Bronchus fibroblast of lung (primary cell): ENCODE measurements at places on chromosomes 3 and 15. TPM values are rescaled to one million over a fixed set of nuclear protein-coding genes. Genes with fewer than 3 reads are reported as not detected.

The FMN1 gene
- 4.6 and 6.7 TPM in 2 replicates for total RNA-seq

The PAQR5 gene
- 1.2 and 1.5 TPM in 2 replicates for total RNA-seq

The CHRFAM7A gene
- total RNA-seq: 0.15 TPM in 1 of 2 replicates, not detected in the other

The COL6A5 gene
- not detected in 2 replicates for total RNA-seq

The EAF2 gene
- total RNA-seq: 0.34 and 1.5 TPM in 2 replicates

The ABTB1 gene
- 7.6 and 9.1 TPM in 2 replicates for total RNA-seq

The SMCO1 gene
- 0.15 and 0.34 TPM in 2 replicates for total RNA-seq

The CRTC3 gene
- 9.2 and 10.7 TPM in 2 replicates for total RNA-seq

The SAMD7 gene
- total RNA-seq: not detected in 2 replicates

The PLS1 gene
- 1.6 and 2.2 TPM in 2 replicates for total RNA-seq

The NPAP1 gene
- not detected in 2 replicates for total RNA-seq

The ARGFX gene
- total RNA-seq: not detected in 2 replicates

The ANKRD34C gene
- not detected in 2 replicates for total RNA-seq

The FSTL1 gene
- 332 and 334 TPM in 2 replicates for total RNA-seq

The ISL2 gene
- total RNA-seq: 1.6 and 2.4 TPM in 2 replicates

The SEMA7A gene
- total RNA-seq: 24.7 and 26.2 TPM in 2 replicates

The IQCB1 gene
- 8.3 and 14.1 TPM in 2 replicates for total RNA-seq

The CCDC39 gene
- not detected in 2 replicates for total RNA-seq

The SLC24A1 gene
- 6.1 and 7.7 TPM in 2 replicates for total RNA-seq

The AGTR1 gene
- total RNA-seq: 2.7 and 2.8 TPM in 2 replicates

The SLC25A36 gene
- 20.5 and 34.3 TPM in 2 replicates for total RNA-seq

The CACNA2D2 gene
- 0.15 and 0.17 TPM in 2 replicates for total RNA-seq

The GOLGA6L10 gene
- total RNA-seq: under 0.01 and 0.34 TPM in 2 replicates

The C3orf85 gene
- not detected in 2 replicates for total RNA-seq
